Umbilical cord (tissue), 2 donors: ENCODE measurements at places on chromosomes 12 and 14.

- DNase-seq, result no peak
Measured at GRCh38 chr12:92953747-92954146, 24.7 kb upstream of the EEA1 start.

DNA sequence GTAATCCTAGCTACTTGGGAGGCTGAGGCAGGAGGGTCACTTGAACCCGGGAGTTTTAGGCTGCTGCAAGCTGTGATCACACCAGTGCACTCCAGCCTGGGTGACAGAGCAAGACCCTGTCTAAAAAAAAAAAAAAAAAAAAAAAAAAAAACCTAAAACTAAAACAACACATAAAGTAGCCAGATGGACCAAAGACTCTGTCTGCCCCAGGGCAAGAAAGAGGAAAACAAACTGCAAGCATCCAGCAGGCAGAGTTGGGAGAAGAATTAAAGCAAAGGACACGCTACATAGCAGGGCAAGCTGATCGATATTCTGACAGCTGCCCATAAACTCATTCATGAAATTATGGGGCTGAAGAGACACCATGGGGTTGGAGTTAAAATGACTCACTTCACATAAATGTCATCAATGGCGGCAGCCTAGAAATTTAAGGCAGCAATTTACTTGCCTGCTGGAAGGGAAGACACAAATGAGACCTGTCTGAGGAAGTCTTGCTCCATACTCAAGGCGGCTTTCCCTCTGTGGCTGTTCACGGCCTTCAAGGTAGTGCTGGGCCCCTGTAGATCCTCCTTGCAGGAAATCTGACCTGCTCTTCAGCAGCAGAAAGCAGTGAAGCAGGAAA lies 259.1 kb upstream of the FKBP4 start:
- no peak for DNase-seq

GRCh38 chr12:108856170-108856427 lies 1.3 kb downstream of the SSH1 start:
- DNase-seq, result no peak

DNA sequence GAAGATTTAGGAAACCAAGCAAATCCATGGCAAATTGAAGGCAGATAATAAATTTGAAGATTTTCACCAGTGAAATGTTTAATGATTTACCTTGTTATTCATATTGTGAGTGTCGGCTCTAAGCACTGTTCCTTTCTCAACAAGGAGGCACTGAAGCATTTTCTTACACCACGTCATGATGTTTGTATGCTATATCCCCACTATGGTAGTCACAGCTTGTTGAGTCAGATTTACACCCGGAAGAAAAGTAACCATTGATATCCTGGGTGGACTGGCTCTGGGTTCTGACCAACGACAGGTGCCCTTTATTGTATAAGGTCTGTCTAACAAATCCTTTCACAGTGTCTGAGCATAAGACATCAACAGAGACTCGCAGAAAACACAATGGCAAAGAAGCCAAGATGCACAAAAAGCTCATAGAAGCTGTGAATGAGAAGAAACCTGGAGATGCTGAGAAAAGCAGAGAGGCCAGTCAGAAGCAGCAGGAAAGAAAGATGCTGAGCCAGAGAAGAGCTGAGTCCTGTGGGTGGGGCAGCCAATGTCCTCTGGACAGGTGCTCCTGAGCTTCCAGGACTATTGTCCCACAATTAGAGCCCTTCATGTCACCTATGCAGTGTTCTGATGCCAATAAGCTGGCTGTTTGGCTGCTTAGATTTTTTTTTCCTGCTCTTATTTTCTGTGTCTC lies 49.7 kb upstream of the ARHGAP5 start:
- no peak for DNase-seq

DNA sequence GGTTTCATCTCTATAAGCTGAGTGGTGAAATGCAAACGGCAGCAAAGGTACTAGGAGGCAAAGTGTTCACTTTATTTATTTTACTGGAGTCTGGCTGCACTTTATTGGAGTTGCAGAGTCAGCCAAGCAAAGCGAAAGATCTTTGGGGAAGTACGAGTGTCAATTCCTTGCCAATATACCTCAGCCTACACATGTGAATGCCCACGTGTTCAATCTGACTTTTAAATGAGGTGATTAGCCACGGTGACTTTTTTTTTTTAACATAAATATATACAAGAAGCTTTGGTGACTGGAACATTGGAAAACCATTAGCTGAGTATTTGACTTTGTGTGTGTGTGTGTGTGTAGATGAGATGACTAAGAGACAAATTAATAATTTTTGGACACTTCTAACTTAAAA lies 178.8 kb downstream of the NTS start:
- no peak for DNase-seq

DNA sequence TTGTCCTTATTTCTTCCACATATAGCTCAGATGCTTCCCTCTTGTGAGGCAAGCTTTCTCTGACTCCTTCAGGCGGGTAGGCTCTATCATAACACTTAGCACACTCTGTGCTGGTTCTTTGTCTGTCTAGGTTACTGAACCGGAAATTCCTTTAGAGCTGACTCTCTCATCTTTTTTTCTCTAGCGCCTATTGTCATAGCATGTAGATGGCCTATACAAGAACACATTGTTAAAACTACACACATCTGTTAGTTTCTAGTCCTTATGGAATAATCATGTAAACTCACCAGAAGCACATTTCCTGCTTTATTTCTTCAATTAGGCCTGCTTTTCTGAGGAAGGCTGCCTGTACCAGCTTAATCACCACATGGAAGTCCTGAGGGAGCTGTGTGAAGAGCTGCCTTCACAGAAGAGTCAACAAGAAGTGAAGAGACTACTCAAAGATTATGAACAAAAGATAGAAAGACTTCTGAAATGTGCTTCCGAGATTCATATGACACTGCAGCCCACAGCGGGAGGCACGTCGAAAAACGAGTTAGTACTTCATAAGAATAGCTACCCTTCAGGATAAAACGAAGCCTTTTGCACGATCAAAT lies 143.9 kb downstream of the SYNE2 start:
- DNase-seq, result no peak

DNA sequence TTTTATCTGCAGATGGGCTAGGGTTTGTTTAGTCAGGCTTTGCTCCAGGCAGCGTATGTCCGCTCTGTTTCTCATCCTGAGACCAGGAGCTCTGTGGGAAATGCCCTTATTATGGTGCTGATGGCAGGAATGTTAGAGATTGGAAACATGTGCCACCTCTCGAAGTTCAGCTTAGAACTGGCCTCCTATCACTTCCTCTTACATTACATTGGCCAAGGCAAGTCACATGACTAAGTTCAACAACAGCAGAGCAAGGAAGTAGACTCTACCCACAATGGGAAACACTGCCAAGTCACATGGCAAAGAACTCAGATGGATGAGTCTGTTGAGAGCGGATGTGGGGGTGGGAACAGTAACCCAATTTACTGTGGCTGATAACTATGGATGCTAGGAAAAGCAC lies 161.9 kb upstream of the WSCD2 start:
- DNase-seq, result no peak

DNA sequence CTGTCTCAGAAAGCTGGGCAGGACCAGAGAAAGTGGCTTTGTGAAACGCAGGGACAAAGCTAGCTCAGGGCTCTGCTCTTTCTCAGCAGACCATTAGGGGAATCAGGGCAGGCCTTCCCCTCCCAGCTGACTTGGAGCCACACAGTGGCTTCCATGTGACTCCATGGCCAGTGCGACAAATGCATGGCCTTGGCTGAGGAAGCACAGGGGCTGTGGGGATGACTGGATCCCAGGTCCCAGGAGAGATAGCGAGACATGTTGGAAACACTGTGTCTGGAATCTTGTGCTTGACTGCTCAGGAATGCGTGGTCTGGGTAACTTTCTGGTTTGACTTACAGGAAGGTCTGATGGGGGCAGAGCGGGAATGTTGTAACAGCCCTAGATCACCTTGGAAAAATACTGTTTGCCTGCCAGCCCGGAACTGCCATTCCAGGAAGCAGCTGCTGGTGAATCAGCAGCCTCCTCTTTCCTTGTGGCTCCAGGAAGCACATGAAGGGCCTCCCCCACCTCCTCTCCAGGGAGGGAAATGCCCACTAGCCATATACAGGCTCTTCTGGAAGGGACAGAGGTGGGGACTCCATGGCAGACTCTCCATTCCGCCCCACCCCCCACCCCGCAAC lies 133.5 kb upstream of the HIF1A start:
- peak; percentile 76 for DNase-seq

GRCh38 chr14:22491683-22492621 lies 97.1 kb downstream of the DAD1 start:
- DNase-seq, result no peak

- DNase-seq, result no peak
Measured at GRCh38 chr14:51870606-51871005, 10.2 kb downstream of the GNG2 start.

GRCh38 chr12:10210225-10210624 lies 2.5 kb upstream of the GABARAPL1 start:
- DNase-seq, result no peak
